Stimulated activated CD8-positive, alpha-beta memory T cell treated with anti-CD3 and anti-CD28 coated beads, Interleukin-4, amount 100 ng/mL, for 1 hour (primary cell): ENCODE measurements at places on chromosomes 16 and 17.

DNA sequence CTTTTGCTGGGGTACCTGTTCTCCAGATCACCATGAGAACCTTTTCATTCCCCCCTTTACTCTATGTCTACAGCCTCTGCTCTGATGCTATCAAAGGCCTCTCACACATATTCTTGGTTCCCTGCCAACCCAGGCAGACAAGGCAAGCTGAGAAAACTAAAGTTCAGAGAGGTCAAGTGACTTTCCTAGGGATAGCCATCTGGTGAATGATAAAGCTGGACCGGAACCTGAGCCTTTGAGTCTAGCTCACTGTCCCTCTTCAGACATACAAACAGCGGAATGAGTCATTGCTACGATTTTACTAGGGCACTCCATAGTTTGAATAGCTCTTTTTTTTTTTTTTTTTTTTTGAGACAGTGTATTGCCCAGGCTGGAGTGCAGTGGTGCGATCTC lies 73.3 kb downstream of the XYLT1 start:
- no peak for DNase-seq

DNA sequence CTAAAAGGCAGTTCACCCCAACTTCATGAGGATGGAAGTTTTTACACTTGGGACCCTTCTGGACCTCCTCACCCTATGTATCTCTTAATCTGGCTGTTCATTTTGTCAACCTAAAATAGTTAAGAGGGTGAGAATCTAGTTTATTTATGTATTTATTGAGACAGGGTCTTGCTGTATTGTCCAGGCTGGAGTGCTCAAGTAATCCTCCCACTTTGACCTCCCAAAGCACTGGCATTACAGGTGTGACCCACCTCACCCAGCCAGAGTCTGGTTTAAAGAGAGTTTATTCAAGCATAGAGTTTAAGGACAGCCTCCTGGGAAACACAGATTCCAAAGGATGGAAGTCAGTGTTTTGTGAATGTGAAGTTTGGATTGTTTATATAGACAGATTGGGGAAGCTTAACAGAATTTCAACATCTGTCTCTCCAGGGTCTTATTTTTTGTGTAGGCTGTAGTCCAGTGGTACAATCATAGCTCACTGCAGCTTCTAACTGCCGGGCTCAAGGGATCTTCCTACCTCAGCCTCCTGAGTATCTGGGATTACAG lies 8.0 kb upstream of the APPBP2 start:
- DNase-seq: no peak

GRCh38 chr17:2899906-2900305 lies 103.7 kb downstream of the RAP1GAP2 start:
- no peak for DNase-seq

DNA sequence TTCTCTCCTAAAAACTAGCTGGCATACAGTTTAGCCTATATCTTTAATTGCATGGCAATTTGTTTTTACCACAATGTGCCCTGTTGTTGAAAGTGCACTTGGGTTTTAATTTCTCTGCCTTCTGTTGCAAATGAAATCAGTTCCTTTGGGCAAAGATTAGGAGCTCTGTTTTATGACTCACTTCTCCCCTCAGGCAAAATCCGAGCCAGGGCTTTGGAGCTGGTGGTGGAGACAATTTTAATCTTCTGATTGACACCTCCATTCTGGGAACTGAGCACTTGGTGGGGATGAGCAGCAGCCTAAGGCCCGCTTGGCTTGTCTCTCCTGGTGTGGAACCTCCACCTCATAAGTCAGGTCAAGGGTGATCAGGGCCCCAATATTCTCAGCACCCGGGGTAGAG lies 13.3 kb upstream of the MYH8 start:
- no peak for DNase-seq

DNA sequence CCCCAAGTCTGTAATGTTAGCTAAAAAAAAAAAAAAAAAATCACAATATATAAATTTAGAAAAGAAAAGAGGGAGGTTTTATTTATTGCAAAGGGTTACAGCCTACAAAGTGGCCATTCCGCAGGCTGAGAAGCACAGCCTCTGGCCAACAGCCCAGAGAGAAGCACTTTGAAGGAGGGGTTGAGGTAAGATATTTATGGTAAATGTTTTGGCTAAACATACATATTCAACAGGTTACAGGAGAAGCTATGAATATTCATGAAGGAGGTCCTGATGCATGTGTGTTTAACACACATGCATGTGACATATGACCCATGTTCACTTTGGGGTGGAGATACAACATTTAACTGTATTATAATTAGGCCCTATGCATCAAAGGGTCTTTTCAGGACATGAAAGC lies 158.5 kb downstream of the TMEM114 start:
- DNase-seq: no peak

- DNase-seq: no peak
Measured at GRCh38 chr16:1899641-1900451, 18.4 kb downstream of the HS3ST6 start.

DNA sequence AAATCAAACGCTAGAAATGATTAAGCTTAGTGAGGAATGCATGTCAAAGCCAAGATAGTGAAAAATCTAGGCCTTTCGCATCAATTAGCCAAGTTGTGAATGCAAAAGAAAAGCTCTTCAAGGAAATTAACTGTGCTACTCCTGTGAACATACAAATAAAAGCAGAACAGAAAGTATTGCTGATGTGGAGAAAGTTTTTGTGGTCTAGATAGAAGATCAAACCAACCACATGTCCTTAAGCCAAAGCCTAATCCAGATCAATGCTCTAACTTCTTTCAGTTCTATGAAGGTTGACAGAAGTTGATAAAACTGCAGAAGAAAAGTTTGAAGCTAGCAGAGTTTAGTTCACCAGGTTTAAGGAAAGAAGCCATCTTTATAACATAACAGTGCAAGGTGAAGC lies 1044.6 kb downstream of the CDH11 start:
- DNase-seq: no peak

DNA sequence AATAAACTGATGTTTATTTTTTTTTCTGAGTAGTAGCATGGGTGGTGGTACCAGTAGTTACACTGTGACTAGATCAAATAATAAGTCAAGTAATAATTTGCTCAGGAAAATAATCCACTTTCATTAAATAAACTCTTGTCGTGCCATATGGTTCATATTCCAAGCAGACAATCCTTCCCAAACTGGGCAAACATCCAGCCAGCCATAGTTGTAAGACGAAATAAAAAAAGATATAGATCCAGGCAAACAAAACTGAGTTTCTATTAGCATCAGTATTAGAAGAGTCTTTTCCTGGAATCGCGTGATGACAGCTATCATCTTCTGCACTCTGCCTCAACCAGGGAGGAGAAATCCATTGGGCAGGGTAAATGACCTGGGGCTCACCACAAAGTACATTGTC lies 508.4 kb upstream of the GOT2 start:
- no peak for DNase-seq

DNA sequence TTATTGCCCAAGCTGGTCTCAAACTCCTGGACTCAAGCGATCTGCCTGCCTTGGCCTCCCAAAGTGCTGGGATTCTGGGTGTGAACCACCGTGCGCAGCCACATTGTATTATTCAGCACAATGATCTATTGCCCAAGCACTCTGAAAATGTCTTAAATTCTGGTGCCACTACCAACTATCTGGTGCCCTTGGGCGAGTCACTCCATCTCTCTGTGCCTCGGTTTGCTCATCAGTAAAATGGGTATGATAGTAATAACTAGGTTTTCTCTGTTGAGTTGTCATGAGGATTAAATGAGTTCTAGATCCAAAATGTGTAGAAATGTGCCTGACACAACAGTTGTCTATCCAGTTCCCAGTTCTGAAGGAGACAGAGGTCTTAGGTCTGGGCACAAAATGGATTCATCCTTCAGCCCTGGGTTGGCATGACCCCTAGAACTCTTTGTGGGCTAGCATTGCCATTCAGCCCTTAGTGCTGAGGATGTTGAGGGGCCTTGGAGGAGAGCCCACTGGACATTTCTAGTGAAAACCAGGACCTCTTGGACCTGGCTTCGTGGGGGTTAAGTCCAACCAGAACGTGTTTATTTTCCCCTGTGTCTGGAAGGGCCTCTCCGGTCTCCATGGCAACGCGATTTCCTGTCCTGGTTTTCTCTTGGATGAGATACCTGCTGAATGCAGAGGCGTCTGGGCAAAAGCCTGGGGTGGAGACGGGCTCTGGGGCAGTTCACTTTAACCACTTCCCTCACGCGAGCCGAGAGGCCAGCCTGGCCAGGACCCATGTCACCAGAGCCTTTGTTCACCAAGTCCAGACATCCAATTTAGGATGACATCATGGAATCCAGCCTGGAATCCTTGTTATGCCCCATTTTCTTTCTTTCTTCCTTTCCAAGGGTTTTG lies 43.7 kb upstream of the TNRC6A start:
- no peak for DNase-seq

- DNase-seq: no peak
Measured at GRCh38 chr16:2147378-2147777, 1.0 kb upstream of the RAB26 start.

DNA sequence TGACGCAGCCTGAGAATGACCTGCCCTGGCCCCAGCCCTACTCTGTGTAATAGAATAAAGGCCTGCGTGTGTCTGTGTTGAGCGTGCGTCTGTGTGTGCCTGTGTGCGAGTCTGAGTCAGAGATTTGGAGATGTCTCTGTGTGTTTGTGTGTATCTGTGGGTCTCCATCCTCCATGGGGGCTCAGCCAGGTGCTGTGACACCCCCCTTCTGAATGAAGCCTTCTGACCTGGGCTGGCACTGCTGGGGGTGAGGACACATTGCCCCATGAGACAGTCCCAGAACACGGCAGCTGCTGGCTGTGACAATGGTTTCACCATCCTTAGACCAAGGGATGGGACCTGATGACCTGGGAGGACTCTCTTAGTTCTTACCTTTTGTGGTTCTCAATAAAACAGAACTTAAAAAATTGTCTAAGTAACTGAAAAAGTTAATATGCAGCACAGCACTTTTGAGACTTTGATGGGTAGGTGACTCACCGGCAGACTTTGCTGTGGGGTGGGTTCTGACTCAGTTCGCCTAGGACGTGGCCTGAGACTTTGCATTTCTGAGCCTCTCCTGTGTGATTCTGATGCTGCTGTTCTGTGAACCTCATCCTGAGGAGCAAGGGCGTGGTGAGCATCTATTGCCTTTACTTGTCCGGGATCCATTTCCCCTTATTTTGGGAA lies 5.7 kb downstream of the LAT start:
- DNase-seq: no peak

GRCh38 chr16:11673091-11674000 lies 5.1 kb downstream of the SNN start:
- DNase-seq: no peak

- DNase-seq: no peak
Measured at GRCh38 chr17:71757956-71758355, 362.9 kb upstream of the SOX9 start.

DNA sequence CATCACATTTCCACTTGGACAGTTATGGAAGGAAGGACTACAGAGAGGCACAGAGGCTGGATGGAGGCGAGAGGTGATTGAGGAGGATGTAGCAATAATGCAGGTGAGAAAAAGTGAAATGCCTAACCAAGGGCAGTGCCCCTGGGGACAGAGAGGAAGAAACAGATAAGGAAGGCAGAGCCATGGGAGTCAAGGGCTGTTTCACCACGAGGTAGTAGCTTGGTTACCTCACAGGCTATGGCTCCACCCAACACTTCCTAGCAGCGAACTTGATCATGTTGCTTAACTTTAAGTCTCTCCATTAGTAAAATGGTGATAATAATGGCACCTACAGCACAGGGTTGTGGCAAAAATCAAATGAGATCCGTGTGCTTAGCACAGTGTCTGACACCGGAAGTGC lies 83.9 kb downstream of the YPEL2 start:
- DNase-seq: no peak

GRCh38 chr17:43907998-43908721 lies 824 bp upstream of the MPP2 start:
- no peak for DNase-seq

GRCh38 chr17:81341516-81342268 lies 46.6 kb upstream of the SLC38A10 start:
- no peak for DNase-seq

DNA sequence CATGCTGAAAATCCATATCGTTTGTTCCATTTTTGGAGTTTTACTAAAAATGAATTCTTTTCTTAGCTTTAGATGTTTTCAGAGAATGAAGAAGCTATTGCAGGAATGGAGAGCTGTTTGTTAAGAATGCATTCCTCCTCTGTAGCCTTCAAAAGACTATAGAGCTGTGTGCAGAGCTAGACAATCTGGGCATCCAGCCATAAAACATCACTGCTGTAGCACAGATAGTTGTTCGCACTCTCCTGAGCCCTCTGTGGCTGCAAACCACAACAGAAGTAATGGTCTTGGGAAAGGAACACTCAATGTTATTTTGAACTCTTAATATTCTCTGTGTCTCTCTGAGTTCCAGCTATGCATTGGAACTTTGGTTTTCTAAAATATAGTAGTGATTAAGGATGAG lies 4.9 kb downstream of the TNRC6C start:
- no peak for DNase-seq

DNA sequence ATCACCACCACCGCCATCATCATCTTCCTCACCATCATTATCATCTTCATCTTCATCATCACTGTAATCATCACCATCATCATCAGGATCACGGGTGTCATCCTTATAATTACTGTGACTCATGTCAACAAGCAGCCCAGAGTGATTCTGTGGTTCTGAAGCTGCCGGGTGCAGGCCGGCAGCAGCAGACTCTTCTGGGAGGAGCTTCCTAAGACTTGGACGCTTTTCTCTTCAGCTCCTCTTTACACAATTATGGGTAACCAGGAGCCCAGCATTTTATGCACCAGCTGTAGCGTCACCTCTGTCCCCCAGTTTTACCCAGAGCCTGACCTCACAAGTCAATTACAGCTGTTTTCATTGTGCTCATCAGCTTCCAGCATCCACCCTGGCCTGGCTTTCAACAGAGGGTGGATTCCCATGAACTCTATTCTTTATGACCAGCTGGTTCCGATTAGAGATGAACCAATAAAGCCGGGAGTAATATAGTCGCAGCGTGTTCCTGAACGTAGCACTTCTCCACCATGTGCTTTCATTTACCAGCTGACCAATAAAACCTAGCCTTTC lies 275.8 kb downstream of the FOXL1 start:
- no peak for DNase-seq

DNA sequence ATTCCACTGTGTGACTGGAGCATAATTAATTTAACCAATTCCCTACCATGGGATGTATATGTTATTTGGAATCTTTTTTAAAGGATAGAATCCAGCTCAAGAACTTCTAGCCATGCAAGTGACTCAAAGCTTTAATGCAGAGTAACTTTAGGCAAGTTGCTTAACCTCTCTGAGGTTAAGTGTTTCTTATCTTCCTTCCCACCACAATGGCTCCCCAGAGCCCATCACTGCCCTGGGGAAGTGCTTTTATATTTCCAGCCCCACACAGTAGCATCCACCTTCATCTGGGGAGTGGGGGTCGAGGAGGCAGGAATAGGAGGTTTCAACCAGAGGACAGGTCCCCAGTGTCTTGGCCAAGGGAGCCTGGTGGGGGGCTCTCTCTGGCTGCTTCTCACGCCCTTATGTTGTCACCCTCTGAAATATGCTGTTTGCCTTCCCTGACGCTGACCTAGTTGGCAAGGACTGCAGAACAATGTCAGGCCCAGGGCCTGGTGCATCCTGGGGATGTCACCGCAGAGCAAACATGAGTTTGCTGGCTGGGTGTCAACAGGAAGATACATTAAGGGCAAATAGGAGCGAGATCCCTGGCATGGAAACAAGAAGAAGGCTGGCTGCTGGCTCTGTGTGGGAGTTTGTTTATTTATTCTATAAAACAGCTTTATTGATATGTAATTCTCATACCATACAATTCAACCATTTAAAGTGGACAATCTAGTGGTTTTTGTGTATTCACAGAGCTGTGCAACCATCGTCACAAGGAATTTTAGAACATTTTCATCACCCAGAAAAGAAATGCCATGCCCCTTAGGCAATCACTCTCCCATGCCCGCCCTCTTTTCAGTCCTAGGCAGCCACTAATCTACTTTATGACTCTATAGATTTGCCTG lies 46.6 kb upstream of the WSB1 start:
- no peak for DNase-seq

GRCh38 chr17:70687421-70687820 lies 518.1 kb downstream of the KCNJ2 start:
- DNase-seq: no peak
